AG08396 (cell line): ENCODE measurements at places on chromosomes 13 and 19.
A peak's percentile ranks its signal among the peaks of the same experiment; 100 is the strongest.

DNA sequence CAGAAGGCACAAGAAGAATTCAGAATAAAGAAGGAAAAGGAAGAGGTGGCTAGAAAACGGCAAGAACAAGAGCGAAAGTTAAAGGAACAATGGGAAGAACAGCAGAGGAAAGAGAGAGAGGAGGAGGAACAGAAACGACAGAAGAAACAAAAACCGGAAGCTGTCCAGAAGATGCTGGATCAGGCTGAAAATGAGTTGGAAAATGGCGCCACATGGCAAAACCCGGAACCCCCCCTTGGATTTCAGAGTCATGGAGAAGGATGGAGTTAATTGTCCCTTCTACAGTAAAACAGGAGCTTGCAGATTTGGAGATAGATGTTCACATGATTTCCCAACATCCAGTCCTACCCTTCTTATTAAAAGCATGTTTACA lies 6.7 kb downstream of the CD209 start:
- no peak for DNase-seq

DNA sequence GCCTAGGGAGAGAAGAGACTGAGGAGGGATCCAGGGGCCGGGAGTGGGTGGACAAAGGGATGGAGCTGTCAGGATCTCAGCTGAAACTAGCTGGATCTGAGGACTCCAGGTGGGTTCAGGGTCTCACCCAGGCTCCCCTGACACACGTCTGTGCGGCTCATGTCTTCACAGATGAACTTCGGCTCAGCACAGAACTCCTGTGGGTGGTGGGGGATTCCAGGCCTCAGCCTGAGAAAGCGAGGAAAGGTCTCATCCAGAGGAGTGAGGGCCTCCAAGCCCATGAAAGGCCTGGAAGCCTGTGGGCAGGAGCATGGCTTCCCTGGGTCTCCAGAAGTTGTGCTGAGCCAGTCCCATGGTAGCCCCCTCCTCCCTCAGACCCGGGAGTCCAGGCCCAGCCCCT lies 1.4 kb downstream of the CAPN12 start:
- peak; percentile 4 for DNase-seq

DNA sequence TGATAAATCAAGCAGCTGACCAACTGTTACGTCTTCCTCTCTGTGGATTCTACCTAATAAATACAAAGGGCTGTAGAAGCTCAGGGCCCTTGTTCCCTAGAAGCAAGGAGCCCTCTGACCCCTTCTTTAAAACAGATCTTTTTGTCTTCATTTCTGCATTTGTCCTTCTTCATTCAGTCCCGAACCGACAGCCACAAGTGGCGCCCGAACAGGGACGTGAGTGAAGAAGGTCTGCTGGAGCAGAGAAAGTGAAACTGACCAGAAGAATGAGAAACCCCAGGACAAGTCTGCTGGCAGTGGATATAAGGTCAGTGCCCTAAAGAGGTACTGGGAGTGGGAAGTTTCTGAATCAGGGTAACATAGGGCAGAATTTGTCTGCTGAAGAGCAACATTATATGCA lies 13.1 kb downstream of the ZNF773 start:
- no peak for DNase-seq

GRCh38 chr19:13920940-13921747 lies 15.1 kb downstream of the CC2D1A start:
- peak; percentile 73 for DNase-seq

DNA sequence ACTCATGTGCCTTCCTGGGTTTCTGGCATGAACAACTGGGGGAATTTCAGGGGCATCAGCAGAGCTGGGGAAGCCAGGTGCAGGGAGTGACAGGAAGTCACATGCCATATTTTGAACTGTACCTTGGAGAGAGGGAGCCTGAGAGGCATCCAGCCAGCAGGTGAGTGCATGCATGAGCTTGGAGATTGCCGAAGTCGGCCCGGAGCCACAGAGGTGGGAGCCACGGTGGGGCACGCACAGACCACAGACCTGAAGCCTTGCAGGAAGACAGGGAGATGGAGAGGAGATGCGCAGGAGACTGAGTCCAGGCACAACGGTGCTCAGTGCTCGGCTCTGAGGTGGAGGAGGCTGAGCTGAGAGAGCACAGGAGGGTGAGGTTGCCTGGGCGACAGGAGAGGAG lies 55.1 kb downstream of the CDADC1 start:
- DNase-seq = no peak

DNA sequence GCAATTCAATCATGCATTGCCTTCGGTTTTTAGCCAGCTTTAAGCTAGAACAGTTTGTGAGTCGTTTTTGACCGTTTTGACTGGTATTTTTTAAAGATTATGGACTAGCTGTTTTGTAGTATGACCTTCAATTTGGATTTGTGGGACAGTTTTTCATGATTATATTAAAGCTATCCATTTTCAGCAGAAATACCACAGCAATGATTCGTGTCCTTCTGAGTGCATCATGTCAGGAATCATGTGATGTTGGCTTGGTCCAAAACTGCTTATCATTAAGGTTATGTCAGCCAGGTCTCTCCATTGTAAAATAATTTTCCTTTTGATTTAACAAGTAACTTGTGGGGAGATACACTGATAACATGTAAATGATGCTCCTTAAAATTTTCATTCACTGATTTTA lies 229.0 kb downstream of the POSTN start:
- DNase-seq = no peak

DNA sequence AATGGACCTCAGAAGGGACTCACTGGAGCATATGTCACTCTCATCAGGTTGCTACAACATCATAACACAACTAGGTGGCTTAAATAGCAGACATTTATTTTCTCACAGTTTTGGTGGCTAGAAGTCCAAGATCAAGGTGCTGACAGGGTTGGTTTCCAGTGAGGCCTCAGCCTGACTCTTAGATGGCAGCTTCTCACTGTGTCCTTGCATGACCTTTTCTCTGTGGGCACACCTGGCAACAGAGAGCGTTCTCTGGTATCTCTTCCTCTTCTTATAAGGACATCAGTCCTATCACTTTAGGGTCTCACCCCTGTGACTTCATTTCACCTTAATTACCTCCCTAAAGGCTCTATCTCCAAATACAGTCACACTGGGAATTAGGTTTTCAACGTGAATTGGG lies 74.5 kb downstream of the CYSLTR2 start:
- no peak for DNase-seq

GRCh38 chr19:18932216-18932841 lies 8.7 kb downstream of the HOMER3 start:
- DNase-seq = peak; percentile 91

- no peak for DNase-seq
These were observed 439.8 kb downstream of the TDRD3 start for GRCh38 chr13:60836821-60837220.

DNA sequence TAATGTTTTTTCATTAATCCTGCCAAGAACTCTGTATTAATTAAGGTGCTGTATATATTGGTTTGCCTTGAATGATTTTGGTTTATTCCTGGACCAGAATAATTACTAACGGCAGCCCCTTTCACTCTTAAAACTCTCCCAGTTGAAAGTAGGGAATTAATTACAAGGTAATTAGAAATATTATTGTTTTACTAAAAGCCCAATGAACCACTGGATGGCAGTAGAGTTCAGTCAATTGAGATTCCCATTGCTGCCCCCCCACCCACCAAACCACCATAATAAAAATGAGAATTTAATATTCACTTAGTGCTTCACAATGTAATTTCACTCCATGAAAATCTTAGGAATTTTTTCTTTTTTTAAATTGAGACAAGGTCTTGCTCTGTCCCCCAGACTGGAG lies 13.7 kb downstream of the WBP4 start:
- peak; percentile 38 for DNase-seq

DNA sequence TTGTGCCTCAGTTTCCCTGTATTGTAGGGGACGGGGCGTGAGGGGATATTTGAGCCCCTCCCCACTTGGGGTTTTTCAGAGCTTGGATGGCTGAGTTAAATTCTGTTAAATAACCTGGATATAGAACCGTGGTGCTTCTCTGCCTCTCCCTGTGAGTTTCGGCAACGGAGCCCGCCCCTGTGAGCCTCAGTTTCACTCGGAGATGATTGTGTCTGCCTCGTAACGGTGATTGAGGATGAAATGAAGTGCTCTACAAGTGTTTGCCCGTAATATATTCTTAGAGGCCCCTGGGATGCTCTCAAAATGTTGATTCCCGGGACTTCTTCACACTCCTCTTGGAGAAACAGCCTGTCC lies 509 bp downstream of the KXD1 start:
- DNase-seq = no peak

DNA sequence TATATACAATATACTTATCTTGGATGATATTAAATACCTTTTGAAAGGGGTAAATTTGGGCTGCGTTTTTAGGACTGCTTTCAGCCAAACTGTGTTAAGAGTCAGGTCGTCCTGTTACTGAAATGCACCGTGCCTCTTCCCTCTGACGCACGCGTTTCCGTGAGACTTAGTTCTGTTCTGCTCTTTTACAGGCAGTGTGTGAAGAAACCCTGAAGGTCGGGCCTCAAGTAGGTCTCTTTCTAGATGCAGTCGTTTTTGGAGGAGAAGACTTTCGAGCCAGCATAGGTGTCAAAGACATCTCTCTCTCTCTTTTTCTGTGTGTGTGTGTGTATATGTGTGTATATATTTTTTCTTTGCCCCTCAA lies 107.0 kb downstream of the ZIC5 start:
- DNase-seq = no peak

DNA sequence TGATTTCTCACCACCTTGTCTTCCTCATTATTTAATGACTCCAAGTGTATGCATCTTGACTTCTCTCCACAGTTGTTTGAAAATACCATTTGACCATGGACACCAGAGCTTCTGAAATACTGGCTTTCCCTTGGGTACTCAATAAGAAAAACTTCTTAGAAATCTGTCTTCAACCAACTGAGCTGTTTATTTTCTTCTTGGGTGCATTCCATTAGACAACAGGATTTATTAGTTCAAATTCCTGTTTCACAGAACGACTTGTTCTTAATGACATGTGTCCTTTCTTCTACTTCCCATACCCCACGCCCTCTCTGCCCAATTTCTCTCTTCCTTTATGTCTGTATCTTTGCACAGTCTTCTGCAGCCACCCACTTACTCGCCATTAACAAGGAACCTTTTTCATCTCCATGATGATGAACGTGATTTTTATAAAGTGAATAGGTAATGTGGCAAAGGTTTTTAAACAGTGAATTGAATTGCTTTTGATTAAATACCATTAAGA lies 11.3 kb upstream of the ITM2B start:
- DNase-seq = no peak

GRCh38 chr13:27592865-27593264 lies 27.5 kb downstream of the LNX2 start:
- no peak for DNase-seq

DNA sequence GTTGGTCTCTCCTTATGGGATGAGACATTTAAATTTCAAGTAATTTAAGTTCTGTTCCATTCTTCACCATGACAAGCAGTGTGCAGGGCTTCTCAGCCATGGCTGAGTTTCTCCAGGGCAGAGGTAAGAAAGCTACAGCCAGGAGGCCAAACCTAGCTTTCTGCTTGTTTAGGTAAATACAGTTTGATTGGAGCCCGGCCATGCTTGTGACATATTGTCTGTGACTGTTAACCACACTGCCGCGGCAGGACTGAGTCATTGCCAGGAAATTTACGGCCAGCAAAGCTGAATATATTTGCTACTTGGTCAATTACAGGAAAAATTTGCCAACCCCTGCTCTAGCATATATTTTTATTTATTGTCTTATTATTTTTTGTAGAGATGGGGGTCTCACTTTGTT lies 10.7 kb downstream of the NLRP8 start:
- DNase-seq = no peak

- DNase-seq = no peak
These were observed 641.0 kb downstream of the FGF9 start for GRCh38 chr13:22311734-22312404.

DNA sequence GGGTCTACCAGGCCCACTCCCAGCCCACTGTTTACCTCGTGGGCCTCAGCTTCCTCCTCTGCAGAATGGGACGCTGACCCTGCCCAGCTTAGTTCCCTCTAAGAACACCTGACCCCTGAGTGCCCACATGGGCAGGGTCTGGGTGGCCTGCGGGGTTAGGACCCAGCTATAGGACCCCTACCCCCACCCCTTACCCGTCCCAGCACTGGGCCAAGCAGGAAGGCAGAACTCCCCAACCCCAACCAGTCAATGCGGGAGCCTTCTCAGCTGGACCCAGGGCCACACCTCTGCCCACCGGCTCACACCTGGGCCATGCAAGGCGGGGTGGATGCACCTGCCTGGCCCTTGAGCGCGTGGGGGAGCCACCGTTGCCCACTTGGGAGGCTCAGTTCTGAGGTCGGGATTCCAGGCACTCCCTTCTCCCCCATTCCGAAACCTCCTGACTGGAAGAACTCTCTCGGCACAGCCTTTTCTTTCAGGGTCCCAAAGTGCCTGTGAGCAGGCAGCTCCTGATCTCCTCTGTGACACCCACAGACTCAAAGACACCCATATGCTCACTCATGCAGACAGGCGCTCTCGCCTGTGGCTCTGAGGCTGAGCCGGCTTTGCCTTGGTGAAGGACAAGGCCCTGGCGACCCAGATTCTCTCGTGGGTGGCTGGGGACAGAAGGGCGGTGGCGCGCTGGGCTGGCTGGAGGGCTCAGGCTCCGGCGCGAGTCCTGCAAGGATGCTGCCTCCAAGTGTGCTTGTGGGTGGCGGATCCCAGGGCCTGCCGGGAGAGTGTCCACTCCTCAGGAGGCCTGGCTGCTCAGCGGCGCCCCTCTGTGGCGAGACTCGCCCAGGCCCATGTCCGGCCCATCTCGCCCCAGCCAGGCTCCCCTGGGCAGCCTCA lies 27.9 kb upstream of the PARP4 start:
- DNase-seq = peak; percentile 13

DNA sequence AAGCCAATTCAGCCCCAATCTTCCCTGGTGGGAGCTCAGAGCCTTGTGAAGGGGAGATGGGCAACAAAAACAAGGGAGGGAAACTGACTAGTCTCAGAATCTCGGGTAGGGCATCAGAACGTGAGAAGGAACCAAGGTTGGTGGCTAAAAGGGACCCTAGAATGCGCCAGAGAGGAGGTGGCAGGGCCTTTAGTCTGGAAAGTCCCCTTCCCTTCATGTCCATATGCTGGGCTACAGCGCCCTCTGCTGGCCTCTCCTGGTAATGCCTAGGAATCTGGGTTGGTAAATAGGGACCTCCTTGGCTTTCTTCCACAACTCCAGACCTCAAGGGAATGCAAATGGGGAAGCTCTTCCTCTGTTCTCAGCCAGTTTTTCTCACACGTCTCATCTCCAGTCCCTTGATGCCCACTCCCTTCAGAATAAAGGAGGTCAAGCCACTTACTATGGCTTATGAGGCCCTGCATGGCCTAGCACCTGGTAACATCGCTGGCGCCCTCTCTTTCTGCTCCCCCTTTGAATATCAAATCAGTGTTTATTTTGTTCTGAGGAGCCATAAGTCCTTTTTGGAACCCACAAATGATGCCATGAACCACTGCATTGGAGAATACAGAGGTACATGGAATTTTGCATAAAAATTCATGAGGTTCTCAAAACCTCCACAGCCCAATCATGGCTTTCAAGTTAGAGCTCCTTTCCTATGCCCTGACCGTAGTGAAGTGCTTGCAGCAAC lies 1.4 kb upstream of the CCDC97 start:
- DNase-seq = peak; percentile 84

DNA sequence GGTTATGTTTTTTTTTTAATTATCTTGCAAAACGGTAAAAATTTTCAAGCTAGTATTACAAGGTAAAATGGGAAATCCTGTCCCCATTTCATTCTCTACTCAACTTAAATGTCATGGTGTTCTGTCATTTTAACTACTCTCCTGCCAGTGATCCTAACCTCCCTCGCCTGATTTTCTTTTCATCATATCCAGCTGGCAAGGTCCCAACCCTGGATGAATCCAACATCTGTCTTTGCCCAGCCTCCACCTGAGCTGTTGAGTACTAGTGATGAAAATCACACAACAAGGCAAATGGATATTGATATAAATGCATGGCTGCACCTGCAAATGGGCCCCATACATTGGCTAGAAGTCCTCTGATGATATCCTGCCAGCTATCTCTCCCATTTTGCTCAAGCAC lies 6.9 kb upstream of the CDK8 start:
- DNase-seq = no peak
